Liver (tissue), 10 donors: ENCODE measurements at places on chromosomes 1 and 21. TPM values are rescaled to one million over a fixed set of nuclear protein-coding genes. Genes with fewer than 3 reads are reported as not detected.

- DNase-seq = no peak
- H3K36me3 ChIP-seq = no peaks in the 10 kb centered on the region
- no peaks in the 10 kb centered on the region for H3K27me3 ChIP-seq
- H3K4me1 ChIP-seq = no peaks in the 10 kb centered on the region
- H3K4me3 ChIP-seq = no peak overlapping the region
Measured at GRCh38 chr1:29579821-29580425, 343.6 kb downstream of the PTPRU start.

DNA sequence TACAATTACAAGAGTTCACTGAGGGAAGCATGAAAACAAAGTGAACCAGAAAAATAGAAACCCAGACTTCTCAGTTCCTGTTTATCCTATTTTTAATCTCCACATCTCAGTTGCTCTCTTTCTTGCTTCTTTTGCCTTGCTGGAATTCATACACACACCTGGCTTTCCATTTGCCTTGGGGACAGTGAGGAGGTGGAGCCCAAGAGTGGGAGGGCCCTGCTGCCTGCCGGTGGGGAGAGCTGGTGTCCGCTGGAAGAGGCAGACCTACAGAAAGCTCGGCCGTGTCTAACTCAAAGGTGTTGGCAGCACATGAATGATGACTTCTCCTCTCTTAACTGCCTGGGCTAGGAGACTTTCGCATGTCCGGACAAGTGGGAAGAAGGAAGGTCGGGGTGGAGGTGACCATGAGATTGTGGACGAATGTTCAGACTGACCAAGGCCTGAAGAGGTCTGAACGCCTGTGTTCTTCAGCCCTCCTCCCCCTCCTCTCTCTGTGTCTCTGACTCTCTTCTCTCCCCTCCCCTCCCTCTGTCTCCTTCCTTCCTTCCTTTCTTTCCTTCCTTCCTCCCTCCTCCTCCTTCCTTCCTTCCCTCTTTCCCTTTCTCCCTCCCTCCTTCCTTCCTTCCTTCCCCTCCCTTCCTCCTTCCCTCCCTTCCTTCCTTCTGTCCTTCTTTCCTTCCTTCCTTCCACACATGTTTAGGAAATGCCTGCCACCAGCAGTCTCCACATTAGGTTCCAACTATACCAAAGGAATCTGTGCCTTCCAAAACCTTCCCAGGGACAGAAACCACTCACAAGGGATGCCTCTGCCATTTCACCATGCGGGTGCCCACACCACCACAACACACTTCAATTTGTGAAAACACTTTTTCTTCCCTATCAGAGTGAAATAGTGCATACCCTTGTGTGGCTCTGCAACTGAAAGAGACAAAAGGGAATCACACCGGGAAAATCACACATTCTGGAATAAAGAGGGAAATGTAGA, 157.3 kb upstream of the RUNX1 start:
- H3K36me3 ChIP-seq = no peaks in the 10 kb centered on the region
- H3K27ac ChIP-seq = no peak overlapping the region
- H3K4me1 ChIP-seq = no peaks in the 10 kb centered on the region

Gene TMEM269
- 0.05 TPM for total RNA-seq

DNA sequence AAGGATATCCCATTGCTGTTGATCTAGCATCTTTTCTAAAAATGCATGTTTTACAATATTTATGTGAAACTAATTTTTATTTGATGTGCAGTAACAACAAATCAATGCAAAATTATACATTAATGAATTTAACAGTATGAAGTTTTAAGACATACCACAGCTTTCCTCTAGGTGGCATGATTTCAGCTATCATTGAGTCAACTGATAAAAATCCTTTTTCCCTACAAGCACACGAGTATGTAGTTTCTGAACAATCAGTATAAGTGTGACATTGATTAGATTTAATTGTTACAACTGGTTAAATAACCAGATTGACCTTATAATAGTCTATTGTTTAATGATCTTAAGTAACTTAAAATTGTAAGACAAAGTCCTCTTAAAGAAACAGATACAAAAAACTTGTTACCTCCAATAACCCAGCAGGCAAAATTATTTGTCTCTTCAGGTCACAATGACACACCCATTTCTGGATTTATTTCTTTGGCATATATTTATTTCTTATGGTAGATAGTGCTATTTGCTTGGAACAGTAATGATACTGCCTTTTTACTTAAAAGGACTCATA, 5.8 kb upstream of the TGFB2 start:
- no peaks in the 10 kb centered on the region for H3K27me3 ChIP-seq
- no peak for DNase-seq
- peaks cover 5% of the 10 kb centered on the region for H3K4me1 ChIP-seq
- H3K4me3 ChIP-seq = no peak overlapping the region
- H3K36me3 ChIP-seq = no peaks in the 10 kb centered on the region

Gene FCAMR
- total RNA-seq = 0.14 TPM

DNA sequence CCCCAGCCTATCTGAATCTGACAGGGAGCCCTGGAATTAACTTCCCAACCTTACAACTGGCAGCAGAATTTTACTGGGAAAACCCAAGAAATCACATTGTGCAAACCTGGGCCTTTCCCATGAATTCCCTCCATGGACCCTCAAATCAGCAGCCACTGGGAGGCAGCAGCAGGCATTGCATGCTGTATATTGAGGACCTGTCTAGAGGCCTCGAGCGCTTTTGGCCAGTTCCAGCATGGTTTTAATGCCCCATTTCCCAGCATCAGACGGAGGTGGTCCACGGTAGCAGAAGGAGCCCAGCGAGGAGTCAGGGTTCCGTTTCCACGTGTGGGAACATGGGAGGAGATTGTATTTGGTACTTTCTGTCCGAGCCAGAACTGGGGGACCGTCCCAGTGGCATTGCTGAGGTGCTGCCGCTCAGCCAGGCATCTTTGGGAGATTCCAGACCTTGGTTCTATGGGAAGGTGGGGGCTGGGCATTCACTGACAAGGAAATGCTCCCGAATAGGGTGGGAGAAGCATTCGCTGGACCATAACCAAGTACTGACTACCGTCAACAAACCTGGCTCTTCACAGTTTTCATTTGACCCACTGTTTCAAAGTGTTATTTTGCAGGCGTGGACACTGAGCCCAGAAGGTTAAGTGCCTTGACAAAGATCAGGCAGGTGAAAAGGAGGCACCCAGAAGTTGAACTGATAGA, 15.9 kb downstream of the BMP8A start:
- no peaks in the 10 kb centered on the region for H3K36me3 ChIP-seq
- H3K4me3 ChIP-seq = no peak overlapping the region
- DNase-seq = no peak
- no peaks in the 10 kb centered on the region for H3K4me1 ChIP-seq

- H3K4me1 ChIP-seq = no peaks in the 10 kb centered on the region
- H3K4me3 ChIP-seq = no peak overlapping the region
- H3K36me3 ChIP-seq = no peaks in the 10 kb centered on the region
- no peak overlapping the region for H3K27ac ChIP-seq
- no peak for DNase-seq
Measured at GRCh38 chr1:224266915-224267856, 62.8 kb downstream of the NVL start.

Gene SLC1A7
- 0.59 TPM for total RNA-seq

DNA sequence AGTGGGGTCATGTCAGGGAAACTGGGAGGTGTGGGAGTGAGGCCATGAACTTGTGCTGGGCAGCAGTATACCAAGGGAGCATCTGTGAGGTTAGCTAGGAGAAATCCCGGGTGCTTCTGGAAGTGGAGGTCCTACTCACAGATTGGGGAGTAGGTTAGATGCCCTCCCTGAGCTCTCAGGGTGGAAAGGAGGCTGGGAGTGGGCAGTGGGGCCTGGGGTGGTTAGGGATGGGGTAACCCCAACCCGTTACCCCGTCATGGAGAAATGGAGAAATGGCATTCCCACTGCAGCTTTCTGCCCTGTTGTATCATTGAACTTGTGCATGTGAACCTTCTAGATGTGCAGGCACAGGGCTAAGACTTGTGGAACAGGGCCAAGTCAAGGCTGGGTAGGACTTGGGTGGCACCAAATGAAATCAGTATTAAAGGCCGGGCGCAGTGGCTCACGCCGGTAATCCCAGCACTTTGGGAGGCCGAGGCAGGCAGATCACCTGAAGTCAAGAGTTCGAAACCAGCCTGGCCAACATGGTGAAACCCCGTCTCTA, 27.2 kb downstream of the EXOC8 start:
- no peaks in the 10 kb centered on the region for H3K27me3 ChIP-seq
- no peak for DNase-seq
- H3K4me3 ChIP-seq = no peak overlapping the region
- H3K36me3 ChIP-seq = no peaks in the 10 kb centered on the region
- H3K27ac ChIP-seq = no peak overlapping the region

Gene LPGAT1
- total RNA-seq = 53.8 TPM
